IPS-NIHi11 (cell line): ENCODE measurements at places on chromosomes 6 and 20.
A peak's percentile ranks its signal among the peaks of the same experiment; 100 is the strongest.

- DNase-seq, result peak; percentile 64
These were observed 136.6 kb downstream of the COL9A1 start for GRCh38 chr6:70166088-70166958.

GRCh38 chr6:79821859-79822258, 125.5 kb downstream of the ELOVL4 start:
- no peak for DNase-seq

GRCh38 chr20:38671701-38672292, 52.5 kb upstream of the SLC32A1 start:
- no peak for DNase-seq

GRCh38 chr6:87182940-87183339, 27.6 kb downstream of the ZNF292 start:
- no peak for DNase-seq

DNA sequence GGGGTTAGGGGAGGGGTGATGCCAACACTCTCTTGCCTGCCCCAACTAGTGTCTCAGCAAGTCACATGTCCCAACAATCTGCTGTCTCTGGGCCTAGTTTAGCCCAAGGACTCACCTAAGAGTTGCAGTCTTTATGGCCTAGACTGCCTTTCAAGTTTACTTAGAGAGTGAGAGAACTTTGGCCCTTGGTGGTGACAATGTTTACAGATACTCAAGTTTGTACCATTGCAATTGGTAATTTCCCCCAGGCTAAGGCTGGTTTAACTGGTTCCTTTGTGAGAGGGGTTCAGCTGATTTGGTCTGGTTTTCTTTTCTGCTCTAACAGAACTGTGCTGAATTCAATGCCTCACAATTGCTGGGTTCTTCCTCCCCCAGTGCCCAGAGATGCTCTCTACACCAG, 1279.9 kb upstream of the EYS start:
- no peak for DNase-seq

DNA sequence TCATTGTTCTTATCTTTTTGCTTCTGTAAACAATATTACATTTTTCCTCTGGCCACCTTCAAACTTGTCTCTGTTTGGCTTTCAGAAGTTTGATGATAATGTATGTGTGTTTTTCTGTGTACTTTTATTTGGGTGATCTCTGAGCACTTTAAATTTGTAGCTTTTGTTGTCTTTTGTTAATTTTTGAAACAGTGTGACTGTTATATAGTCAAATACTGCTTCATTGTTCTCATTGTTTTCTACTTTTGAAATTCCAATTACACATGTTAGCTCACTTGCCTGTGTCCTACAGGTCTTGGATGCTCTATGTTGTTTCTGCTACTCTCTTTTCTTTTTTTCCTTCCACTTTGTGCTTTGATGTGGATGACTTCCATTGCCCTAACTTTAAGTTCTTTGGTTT, 460.1 kb upstream of the KHDRBS2 start:
- DNase-seq, result no peak

- no peak for DNase-seq
These were observed 129.0 kb upstream of the TNFAIP3 start for GRCh38 chr6:137737836-137738596.

- DNase-seq, result no peak
These were observed 56.0 kb upstream of the JAG1 start for GRCh38 chr20:10729785-10730184.

DNA sequence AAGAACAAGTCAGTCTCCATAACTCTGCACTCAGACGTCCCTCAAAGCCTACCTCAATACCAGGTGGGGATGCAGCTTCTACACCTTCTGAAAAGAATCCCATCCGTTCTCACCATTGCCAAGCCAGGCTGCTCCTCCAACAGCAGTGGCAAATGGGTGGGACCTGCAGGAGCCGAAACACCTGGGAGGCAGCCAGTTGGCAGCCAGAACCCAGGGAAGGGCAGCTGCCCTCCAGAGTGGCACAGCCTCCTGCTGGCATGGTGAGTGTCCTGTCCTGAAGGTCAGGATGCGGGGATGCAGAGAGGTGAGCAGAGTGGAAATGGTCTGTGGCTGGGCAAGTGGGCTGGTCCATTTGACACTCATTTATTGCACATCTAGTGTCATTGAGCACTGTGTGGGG, 210.6 kb upstream of the CDH4 start:
- DNase-seq, result no peak

DNA sequence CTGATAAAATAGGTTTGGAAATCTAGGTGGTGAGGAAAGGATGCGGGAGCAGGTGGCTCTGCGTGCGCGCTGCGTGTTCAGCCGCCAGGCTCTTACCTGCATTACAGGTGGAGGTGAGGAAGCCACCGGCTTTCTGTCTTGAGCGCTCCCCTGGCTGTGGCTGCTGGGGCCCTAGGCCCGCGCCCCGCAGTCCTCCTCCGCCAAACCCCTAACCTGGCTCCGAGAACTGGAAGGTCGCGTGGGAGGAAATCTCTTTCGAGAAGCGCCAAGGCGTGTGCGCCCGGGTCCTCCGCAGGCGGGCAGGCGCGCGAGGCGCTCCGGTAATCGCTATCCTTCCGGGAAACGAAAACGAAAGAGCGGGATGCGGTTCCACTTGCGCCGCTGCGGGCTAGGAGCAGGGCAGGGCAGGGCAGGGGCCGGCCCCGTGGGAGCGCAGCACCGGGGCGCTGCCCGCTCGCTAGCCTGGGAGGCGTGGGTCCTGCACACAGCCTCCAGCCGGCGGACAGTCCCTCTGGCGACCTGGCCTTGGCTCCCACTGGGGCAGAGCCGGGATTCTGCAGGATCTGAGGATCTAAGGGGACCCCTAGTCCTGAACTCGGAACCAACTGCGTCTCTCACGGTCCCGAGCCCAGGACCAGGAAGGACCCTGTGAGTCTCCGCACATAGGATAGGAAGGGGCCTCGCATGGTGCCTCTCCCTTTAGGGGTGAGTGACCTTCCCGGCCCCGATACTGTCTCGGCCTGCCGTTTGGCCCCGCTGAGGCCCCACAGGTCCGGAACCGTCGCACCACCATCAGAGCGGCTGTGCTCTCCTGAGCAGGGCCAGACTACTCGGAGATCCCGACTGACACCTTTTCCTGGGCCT, at the start of gene ETV7:
ETV7 (minus strand) TSS at position 230 of the 864 bp plus-strand sequence; CDS start at position 102, 128 bp downstream.
- DNase-seq, result peak; percentile 57

DNA sequence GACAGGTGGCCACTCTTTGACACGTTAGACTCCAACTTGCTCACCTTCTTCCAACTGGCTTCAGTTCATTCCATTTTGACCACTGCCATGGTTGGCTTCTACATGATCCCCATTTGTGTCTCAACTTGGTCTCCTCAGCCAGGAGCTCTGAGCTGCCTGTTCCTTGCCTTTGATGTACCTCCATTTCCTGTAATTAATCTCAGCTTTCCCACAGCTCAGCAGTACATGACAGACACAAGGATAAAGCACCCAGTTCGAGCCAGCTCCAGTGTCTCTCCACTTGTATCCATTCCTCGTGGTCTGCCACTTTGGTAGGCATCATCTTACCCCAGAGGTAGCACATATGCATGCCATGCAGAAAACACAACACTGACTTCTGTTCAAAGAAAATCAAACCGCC, 161.0 kb downstream of the TSHZ2 start:
- DNase-seq, result no peak

GRCh38 chr20:17128206-17128605, 98.6 kb upstream of the PCSK2 start:
- no peak for DNase-seq

- no peak for DNase-seq
These were observed 15.6 kb downstream of the ENPP1 start for GRCh38 chr6:131823276-131823902.

- DNase-seq, result no peak
These were observed 85.4 kb downstream of the HFE start for GRCh38 chr6:26172608-26172968.

GRCh38 chr6:28443112-28443773, at the start of gene ZSCAN23:
Gene ZSCAN23, minus strand, starts transcription at chr6:28443491. Its CDS starts 7,225 bp downstream, at chr6:28436266.
- peak; percentile 80 for DNase-seq

DNA sequence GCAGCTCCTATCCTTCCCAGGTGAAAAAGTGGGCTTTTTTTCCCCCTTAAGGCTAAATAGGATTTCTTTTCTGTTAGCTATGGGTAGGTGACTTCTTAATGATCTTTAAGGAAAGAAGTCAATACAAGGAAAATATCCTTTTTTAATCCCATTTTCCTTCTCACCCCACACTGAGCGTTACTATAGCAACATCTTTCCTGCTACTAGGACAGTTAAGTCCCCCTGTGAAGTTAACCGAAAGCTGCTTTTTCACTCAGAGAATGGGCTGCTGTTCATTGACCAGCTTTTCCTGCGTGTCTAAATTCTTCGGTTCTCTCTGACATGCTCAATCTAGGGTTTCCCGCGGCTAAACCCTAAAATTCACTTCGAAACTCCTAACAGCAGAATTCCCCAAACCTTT, 173.1 kb upstream of the AGPAT4 start:
- no peak for DNase-seq

- DNase-seq, result no peak
These were observed 19.3 kb upstream of the RNF146 start for GRCh38 chr6:127247114-127248096.

DNA sequence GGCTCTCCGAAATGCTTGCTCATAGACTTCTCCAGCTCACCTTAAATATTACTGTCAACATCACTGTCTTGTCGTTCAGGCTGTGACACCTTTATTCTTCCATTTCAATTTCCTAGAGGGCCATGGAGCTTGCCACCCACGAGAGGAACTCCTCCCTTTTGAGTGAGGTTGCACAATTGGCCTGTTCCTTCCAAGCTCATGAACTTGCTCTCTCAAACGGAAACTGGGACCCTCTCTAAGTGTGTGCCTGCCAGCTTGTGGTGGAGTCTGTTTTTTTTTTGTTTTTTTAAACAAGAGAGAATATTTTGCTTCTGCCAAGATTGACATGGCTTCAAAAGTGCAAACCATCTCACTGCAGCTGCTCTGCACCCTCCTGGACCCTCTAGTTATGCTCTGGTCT, 19.3 kb upstream of the IYD start:
- no peak for DNase-seq

GRCh38 chr6:157879873-157880254, 56.8 kb downstream of the SNX9 start:
- no peak for DNase-seq

DNA sequence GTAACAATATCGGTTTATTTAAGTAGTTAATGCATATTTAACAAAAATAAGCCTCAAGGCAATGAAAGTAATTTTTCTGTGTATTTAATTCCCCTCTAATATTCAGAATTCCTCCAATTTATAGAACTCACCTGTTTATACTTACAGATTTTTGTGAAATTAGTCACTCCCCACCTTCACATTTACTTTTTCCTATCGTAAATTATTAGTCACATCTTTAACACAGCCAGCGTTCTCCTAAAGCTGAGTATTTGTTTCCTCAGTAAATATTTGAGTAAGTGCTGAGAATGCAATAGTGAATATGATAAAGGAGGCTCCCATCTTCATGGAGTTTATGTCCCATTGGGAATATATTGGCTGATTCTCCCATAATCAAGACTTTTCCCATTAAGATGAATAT, 88.0 kb downstream of the SYCP2 start:
- DNase-seq, result no peak

DNA sequence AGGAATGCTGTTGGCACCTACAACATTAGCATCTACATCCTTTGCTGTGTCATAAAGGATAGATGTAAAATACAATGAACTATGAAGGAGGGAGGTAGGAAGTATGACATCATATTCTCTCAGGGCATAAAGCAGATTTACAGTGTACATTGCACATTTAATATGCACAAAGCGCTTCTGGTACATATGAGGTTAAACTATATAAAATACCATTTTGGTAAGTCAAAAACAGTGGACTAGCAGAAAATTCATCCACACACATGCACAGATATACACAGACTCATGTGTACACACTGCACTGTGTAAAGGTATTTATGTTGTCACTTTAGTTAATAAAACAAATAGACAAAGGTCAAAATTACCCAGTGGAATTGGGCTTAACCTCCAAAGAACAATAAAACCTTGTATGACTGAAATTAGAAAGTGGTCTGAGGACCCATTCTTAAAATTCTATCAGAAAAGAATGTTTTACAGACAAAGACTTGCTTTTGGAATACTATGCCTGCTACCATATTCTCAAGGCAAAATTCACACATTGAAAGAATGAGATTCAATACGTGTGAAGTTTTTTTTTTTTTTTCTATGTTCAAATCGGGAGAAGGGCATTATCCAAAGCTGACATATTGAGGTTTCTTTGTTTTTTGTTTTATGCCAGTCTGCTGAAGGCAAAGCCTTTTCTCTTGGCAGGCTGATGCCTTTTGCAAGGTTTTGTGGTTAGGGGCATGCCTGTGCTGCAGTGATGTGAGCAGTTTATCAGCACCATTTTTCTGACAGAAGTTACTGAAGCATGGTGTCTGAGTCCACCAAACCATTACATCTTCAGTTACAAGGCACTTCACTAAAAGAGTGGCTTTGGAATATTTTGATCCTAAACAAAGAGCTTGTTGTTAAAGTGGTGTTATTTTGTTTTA, 199.0 kb downstream of the PLCB1 start:
- DNase-seq, result no peak

GRCh38 chr6:130758813-130759212, 68.4 kb upstream of the SMLR1 start:
- DNase-seq, result no peak

GRCh38 chr6:149950423-149950822, 8.6 kb downstream of the ULBP2 start:
- DNase-seq, result no peak

GRCh38 chr6:30610065-30610464, 7.0 kb downstream of the PPP1R10 start:
- DNase-seq, result no peak
